ENCODE measurements at places on chromosomes 1 and 21. TPM values are rescaled to one million over a fixed set of nuclear protein-coding genes. Genes with fewer than 3 reads are reported as not detected.

The PRAMEF25 gene
- total RNA-seq: not detected

The ANGPTL1 gene
- total RNA-seq: not detected

The RGS13 gene
- total RNA-seq: not detected

The BMP8A gene
- total RNA-seq: 0.07 TPM

The CASQ2 gene
- total RNA-seq: not detected

The CFHR1 gene
- not detected for total RNA-seq

The TMOD4 gene
- 0.24 TPM for total RNA-seq

The OR2L3 gene
- total RNA-seq: not detected

The LORICRIN gene
- total RNA-seq: not detected

The OR2M3 gene
- total RNA-seq: not detected

The JAK1 gene
- total RNA-seq: 215 TPM

The PLPPR5 gene
- total RNA-seq: not detected

The LINGO4 gene
- total RNA-seq: not detected

The SLC6A17 gene
- total RNA-seq: 5.6 TPM

The SVBP gene
- 12.4 TPM for total RNA-seq

The FCGR3A gene
- not detected for total RNA-seq

The TMIGD3 gene
- total RNA-seq: 0.08 TPM

The DENND2D gene
- 1.0 TPM for total RNA-seq

The PADI1 gene
- total RNA-seq: 1.1 TPM

The TNFRSF9 gene
- total RNA-seq: 1.8 TPM

The TNFSF18 gene
- total RNA-seq: not detected

The OLFML3 gene
- 3.9 TPM for total RNA-seq

The CXADR gene
- total RNA-seq: 9.6 TPM

The BTG2 gene
- total RNA-seq: 14.5 TPM

The SPRR2B gene
- total RNA-seq: not detected

The AMPD1 gene
- total RNA-seq: not detected

The GJA4 gene
- total RNA-seq: not detected

The NECAP2 gene
- total RNA-seq: 40.2 TPM

The DNAJC6 gene
- total RNA-seq: 7.2 TPM

The C4BPA gene
- total RNA-seq: 0.50 TPM

The DTL gene
- total RNA-seq: 20.4 TPM

The DCDC2B gene
- not detected for total RNA-seq

The KCNA3 gene
- not detected for total RNA-seq

The LCE1C gene
- total RNA-seq: not detected

The SYCP1 gene
- total RNA-seq: not detected

The RBP7 gene
- total RNA-seq: 5.1 TPM

The CD247 gene
- 0.36 TPM for total RNA-seq

The SPRR1B gene
- not detected for total RNA-seq

The GJB5 gene
- total RNA-seq: 0.15 TPM

The ADGRL4 gene
- not detected for total RNA-seq

The TMEM240 gene
- 0.75 TPM for total RNA-seq

The S100A9 gene
- total RNA-seq: 0.59 TPM

The PGLYRP3 gene
- not detected for total RNA-seq

The TINAGL1 gene
- 0.55 TPM for total RNA-seq

The ST6GALNAC3 gene
- 0.61 TPM for total RNA-seq

The MAN1C1 gene
- 0.96 TPM for total RNA-seq

The DMRTA2 gene
- 0.10 TPM for total RNA-seq

The LAMC2 gene
- total RNA-seq: 17.5 TPM

The ACKR1 gene
- not detected for total RNA-seq

The FAM72D gene
- 4.5 TPM for total RNA-seq

The CRYBG2 gene
- total RNA-seq: 1.6 TPM

The LMNA gene
- total RNA-seq: 703 TPM

The TAF12 gene
- total RNA-seq: 11.7 TPM

The RIMS3 gene
- 1.3 TPM for total RNA-seq

The PLA2G2D gene
- not detected for total RNA-seq

The TRIM67 gene
- 0.17 TPM for total RNA-seq

The RIPPLY3 gene
- total RNA-seq: 0.39 TPM

The OXCT2 gene
- total RNA-seq: 0.61 TPM

The OLFML2B gene
- total RNA-seq: 0.49 TPM
